HFFc6 (cell line): ENCODE measurements at places on chromosomes 1 and 21.

GRCh38 chr1:202143768-202144401 is 652 bp downstream of the ARL8A start:
- no peak for DNase-seq

- DNase-seq, result no peak
These were observed 10.1 kb upstream of the MAP1LC3C start for GRCh38 chr1:242008826-242009495.

- DNase-seq, result no peak
These were observed 1450.1 kb downstream of the KCNT2 start for GRCh38 chr1:195158091-195158490.

DNA sequence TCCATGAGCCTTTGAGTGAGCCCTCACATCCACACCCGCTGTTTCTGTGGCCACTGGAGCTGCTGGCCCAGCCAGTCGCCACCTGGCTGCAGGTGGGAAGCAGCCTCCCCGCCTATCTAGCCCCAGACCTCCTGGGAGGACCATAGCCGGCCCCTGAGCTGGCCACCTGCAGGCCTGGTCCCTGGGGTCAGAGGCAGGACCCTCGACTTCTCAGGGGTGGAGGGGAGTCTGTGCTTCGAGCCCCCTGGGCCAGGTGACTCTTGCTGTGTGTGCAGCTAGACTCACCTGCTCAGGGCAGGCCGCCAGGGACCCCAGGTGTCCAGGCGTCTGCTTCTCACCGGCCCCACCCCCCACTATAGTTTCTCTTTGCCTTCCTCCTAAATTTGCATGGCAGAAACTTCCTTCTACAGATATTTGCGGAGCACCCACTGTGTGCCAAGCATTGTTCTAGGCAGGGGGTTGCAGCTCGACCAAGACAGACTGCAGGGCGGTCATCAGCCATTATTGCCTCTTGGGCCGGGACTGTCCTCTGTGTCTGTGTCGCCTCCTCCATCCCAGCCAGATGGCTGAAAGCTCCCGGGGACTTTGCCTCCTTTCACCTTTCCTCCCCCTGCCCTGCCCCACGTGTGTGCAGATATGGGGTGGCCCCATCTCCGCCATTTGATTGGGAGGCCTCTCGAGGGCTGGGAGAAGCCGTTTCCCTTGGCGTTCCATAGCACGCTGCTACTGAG is 27.3 kb downstream of the SPSB1 start:
- DNase-seq, result no peak

DNA sequence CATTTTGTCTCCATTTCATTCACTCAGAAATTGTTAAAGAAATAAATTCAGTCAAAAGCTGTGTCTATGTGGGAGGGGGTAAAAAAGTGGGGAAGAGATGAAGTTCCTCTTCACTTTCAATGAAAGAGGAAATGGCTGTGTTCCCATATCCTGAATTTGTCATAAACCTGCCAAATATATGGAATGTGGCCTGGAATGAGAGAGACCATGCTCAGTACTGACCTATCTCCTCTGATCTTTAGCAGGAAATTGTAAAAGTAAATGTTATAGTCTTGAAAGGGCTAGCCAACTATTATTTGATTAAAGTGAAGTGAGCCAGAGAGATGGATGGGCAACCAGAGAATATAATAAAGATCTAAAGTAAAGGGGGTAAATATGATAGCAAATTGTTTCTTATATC is 130.3 kb upstream of the C21orf91 start:
- no peak for DNase-seq
